NCI-H2171 (cell line): ENCODE measurements at places on chromosomes 3 and 15.

- peak; percentile 86 for DNase-seq
Measured at GRCh38 chr3:141828890-141829289, 47.6 kb upstream of the ATP1B3 start.

- no peak for DNase-seq
Measured at GRCh38 chr15:91970142-91970541, 116.6 kb downstream of the SLCO3A1 start.

DNA sequence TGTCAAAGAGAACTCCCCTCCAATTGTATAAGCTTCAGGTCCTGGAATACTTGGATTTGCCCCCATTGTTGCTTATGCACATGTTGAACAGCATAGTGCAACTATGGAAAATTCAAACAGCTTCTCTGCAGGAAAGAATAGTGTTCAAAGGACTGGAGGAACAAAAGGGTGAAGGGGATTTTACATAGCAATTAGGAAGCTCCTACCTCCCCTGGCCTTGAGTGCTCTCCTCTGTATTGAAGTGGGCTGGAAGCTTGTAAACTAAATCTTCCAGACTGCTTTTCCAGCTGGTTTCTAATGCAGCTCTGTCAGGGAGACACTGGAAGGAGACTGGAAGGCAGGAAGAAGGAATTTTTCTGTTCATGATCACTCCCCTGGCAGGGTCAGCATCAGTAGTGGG lies 7.2 kb upstream of the ELP6 start:
- DNase-seq = no peak

GRCh38 chr3:53835257-53835656 lies 11.0 kb downstream of the CHDH start:
- no peak for DNase-seq

- DNase-seq = no peak
Measured at GRCh38 chr15:51121118-51121517, 26.4 kb upstream of the TNFAIP8L3 start.

GRCh38 chr15:77039848-77040247 lies 31.1 kb downstream of the TSPAN3 start:
- DNase-seq = no peak

GRCh38 chr3:189512821-189513220 lies 118.4 kb upstream of the TP63 start:
- DNase-seq = no peak

DNA sequence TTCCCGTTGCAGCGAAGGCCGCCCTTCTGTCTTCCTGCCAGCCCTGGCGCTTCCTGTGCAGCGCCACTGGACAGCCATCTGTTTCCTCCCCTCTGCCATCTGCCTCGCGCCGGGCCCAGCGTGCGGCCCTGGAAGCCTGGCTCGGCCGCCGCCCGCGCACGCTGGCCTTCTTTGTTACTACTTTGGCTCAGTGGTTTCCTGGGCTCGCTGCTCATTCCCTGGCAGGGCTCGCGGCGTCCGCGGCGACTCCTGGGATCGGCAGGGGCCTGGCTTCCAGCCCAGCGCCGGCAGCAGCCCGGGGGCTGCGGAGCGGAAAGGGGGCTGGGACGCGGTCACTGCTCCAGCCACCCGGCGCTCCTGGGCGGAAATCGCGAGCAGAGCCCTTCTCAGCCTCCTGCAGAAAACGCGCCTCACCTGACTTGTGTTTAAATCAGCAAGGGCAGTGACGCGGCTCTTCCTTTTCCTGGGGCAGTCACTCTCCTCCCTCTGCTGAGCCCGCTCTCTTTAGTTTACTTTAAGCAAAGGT lies 10.0 kb downstream of the CMTM7 start:
- peak; percentile 21 for DNase-seq
